NCI-H1048 (cell line): ENCODE measurements at places on chromosomes 16 and 17.

DNA sequence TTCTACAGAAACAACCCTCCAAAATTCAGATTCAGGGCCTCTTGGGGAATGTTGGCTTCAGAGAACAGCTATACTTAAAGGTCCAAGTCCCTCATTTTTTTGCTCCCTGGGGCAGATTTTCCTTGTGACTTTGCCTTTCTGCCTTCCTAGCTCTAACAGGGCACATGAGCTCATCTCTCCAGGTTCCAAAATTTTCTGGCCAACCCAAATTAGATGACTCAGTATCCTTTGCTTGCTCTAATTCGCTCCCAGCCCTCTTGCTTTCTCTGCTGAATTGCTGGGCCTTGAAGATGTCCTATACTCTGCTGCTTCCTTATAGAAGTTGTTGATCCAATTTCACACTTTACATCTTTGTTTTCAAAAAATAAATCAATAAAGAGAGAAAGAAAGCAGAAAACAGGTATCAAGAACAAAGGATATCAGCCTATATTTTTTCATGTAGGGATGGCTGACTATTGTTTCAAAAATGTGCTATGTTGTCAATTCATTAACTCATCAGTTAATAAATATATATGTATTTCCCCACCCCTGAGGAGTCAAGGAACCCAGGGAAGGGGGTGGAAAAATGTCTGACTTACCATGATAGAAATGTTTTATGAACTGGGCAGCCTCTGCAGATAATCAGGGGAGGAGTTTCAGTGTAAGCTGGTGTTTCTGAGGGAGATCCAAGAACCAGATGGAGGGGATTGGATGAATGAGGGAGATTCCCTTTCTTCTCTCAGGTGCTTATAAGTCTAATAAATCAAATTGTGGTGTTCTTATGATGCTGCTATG is 1.0 kb upstream of the KRTAP4-2 start:
- DNase-seq, result no peak

GRCh38 chr17:36590082-36590481 is 1.6 kb upstream of the DHRS11 start:
- DNase-seq, result no peak

DNA sequence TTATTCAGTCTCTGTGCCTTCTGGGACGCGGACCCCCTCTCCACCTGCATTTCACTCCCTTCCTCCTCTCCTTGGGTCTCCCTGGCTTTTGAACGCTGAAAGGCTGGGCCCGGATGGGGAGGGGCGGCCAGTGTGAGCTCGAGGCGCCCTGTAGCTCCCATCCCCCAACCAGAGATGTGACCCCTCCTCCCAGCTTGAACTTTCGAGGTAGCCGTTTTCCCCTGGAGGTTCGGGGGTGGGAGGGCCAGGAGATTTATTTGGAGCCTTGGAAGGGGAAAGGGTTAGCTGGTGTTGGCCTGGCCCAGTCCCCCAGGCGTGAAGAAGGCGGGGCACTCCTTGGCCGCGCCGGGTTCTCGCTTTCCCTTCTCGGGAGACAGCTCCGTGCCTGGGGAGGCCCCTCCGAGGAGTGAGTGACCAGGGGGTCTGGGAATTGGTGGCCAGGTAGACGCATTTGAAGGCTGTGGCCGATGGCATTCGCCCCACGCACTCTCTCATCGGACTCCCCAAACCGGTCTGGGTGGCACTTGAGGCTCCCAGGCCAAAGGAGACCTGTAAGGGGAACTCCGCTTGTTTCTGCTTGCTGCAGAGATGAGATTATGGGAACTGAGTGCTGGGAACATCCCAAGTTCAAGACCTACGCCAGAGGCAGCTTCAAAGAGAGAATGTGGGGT is 942 bp downstream of the LDAF1 start:
- DNase-seq, result no peak

- no peak for DNase-seq
Observed at GRCh38 chr17:2064980-2065785, 10.3 kb downstream of the HIC1 start.

- DNase-seq, result no peak
Observed at GRCh38 chr16:50502616-50503011, 45.6 kb upstream of the NKD1 start.

DNA sequence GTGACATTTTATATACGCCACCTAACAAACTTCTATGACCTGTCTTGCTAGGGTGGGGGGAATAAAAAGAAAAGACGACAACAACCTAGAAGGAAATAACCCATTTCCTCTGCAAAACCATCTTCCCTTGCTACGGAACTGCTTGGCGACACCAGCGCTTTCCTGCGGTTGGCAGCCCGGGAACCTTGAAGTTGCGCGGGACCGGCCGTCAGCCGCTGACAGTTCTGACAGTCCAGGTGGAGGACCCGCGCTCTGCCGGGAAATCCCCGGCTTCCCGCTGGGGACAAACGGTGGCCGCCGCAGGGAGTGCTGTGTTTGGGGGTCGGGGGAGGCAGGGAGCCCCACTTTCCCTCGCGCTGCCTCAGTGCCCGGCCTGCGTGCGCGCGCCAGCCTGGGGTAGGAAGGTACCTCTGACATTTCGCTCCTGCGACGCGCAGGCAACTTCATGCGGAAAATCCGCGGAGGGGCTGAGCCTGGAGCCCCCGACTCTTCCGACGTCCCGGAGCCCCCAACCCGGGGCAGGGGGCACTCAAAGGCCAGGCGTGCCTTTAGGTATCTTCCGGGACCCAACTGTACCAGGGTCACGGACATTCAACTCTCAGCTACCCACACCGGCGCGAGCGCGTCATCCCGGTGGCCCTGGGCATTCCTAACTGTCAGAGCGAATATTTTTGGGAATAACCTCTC is 516 bp downstream of the SLC16A6 start:
- no peak for DNase-seq

DNA sequence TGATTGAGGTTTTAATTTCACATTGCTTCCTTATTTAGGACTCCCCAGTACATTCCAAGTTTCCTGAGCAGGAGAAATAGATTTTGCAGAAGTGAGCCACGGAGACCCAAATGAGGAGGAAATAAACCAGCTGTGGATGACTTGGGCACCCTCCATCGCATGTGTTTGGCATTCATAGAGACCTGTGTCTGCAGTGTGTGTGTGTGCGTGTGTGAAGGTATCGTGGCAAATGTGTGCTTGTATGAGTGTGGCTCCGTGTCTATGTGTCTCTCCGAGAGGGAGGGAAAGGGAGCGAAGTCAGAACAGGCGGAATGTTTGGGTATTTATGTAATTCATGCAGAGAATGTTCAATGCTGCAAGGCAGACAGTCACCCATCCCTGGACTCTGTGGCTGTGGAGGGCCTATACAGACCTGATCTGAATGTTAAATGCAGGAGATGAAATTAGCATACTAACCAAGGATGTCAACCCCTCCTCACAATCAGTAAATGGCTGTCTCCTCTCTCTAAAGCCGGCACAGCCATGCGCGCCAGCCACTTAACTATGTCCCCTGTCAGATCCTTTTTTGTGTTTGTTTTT is 186.0 kb upstream of the ZFHX3 start:
- DNase-seq, result no peak

GRCh38 chr16:7270823-7271222 is 61.8 kb upstream of the RBFOX1 start:
- DNase-seq, result no peak

DNA sequence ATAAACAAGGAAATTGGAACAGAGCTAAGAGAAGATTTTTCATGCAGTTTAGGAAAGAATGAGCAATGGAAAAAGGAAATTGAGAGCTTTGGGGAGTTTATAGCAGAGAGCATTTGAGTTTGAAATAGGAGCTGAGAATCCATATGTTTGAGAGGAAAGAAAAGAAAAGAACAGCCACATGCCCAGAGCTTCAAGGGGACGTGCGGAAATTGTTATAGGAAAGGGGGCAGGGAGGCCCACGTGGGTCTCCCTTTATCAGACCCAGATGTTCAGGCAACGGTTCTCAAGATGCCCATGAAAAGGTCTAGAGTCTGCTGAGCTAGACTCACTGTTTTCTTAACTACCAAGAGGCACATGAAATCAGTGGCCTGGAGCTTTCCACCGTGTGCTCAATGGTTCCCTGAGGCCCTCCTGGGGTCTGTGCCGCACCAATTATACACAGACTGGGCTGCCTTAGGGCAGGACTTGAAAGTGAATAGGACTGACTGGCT is 31.2 kb downstream of the CHD9 start:
- no peak for DNase-seq

DNA sequence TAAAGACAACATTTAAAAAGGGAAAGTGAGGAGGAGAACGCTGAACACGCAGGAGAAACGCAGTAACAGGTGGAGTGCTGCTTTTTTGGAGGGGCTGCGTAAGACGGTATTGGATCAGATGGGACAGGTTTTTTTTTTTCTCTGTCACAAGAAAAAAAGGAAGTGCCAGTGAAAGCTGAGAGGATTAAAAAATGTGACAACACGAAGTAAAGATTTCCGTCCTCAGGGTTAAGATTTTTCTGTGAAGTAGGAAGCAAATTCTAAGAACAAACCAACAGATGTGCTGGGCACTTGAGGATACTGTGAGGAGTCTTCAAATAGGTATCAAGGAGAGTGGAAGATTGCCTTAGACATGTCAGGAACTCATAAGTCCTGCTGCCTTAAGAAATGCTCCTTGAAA is 5.8 kb upstream of the ABCA9 start:
- DNase-seq, result no peak

DNA sequence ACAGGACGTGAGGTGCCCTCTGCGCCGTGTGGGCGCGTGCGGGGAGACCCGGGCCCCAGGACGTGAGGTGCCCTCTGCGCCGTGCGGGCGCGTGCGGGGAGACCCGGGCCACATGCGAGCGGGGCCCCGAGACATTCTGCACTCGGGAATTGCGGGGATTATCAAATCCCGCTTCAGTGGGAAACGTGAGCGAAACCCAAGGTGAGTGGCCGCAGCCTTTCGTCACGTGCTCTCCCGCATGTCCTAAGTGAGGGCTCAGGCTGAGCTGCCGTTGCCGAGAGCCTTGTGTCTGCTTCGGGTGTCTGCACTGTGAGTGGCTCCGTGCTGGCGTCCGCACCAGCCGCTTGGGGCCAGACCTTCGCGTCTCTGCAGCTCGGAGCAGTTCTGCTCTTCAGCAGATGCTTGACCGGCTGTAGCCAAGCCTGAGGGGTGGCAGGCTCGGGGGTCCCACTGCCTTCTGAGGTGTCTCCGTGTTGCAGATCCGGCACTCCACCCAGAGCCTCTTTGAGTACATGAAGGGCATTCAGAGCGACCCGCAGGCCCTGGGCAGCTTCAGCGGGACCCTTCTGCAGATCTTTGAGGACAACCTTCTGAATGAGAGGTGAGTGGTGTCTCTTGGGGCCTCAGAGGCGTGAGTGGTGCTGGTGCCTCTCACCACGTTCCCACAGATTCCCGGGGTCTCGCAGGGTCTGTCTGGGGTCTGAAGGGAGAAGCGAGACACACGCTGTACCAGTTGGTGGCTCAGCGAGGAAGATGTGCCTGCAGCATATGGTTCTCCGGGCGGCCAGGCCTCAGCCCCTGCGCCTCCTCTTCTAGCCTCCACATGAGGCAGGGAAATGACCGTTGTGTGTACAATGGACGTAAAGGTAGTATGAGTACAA is 90.5 kb upstream of the ZNF750 start:
- DNase-seq, result no peak

- DNase-seq, result no peak
Observed at GRCh38 chr16:51816929-51817328, 665.9 kb upstream of the SALL1 start.

DNA sequence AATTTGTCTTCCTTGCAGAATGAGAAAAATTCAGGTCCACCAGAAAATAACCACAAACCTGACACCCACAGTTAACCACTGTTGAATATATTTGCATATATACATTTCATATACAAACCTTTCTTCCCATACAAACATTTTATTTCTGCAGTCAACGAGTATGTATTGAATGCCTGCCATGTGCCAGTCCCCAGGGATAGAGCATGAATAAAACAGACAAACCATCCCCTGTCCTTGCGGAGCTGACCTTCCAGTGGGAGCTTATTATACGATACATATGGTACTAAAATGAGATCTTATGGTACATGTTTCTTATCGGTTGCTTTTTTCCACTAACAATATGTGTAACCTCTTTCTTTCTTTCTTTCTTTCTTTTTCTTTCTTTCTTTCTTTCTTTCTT is 116.7 kb downstream of the PITPNC1 start:
- no peak for DNase-seq

DNA sequence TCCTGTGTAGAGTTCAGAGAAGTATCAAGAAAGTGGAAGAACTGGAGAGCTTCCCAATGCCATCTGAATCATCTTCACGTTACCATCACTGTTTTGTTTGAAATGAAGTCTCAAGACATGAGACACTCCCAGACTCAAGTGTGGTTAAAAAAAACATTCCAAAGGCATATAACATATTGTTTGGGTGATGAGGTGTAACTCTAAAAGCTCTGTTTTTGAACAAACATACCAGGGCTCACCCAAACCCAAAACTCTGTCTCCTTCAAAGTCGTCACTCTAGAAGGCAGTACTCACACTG is 6.3 kb upstream of the ZCCHC14 start:
- DNase-seq, result no peak

- no peak for DNase-seq
Observed at GRCh38 chr17:4715063-4715744, 4.8 kb downstream of the ARRB2 start.
